Renal pelvis (tissue), 12 donors: ENCODE measurements at places on chromosomes 1 and 21. TPM values are rescaled to one million over a fixed set of nuclear protein-coding genes. Genes with fewer than 3 reads are reported as not detected.

Gene ALX3
- polyA plus RNA-seq: not detected

Gene FCGR2B
- polyA plus RNA-seq: 0.84 TPM

Gene TATDN3
- 23.2 TPM for polyA plus RNA-seq

Gene TNFRSF4
- 2.7 TPM for polyA plus RNA-seq

Gene KPRP
- not detected for polyA plus RNA-seq

Gene TNNI3K
- polyA plus RNA-seq: 2.7 TPM

Gene KCNH1
- 0.35 TPM for polyA plus RNA-seq

Gene ZBTB8A
- polyA plus RNA-seq: 12.9 TPM

Gene RHCE
- 0.77 TPM for polyA plus RNA-seq

DNA sequence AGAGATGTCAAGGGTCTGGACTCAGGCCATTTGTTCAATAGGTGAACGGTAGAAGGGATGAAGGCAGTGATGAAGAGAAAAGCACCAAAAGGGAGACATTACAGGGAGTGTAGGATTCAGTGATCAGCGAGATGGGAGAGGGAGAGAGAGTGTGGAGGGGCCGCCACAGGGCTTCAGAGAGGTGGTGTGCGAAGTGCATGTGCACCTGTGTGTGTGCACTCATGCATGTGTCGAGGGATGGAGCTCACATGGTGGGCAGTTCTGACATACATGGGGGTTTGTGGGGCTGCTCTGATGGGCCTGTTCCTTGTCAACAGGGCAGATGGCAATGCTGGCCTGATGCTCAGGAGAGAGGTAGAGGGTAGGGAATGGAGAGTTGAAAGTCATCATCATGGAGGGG is 11.4 kb upstream of the KCNA2 start:
- DNase-seq: no peak

GRCh38 chr1:164644774-164645644 is 86.0 kb downstream of the PBX1 start:
- DNase-seq: no peak

DNA sequence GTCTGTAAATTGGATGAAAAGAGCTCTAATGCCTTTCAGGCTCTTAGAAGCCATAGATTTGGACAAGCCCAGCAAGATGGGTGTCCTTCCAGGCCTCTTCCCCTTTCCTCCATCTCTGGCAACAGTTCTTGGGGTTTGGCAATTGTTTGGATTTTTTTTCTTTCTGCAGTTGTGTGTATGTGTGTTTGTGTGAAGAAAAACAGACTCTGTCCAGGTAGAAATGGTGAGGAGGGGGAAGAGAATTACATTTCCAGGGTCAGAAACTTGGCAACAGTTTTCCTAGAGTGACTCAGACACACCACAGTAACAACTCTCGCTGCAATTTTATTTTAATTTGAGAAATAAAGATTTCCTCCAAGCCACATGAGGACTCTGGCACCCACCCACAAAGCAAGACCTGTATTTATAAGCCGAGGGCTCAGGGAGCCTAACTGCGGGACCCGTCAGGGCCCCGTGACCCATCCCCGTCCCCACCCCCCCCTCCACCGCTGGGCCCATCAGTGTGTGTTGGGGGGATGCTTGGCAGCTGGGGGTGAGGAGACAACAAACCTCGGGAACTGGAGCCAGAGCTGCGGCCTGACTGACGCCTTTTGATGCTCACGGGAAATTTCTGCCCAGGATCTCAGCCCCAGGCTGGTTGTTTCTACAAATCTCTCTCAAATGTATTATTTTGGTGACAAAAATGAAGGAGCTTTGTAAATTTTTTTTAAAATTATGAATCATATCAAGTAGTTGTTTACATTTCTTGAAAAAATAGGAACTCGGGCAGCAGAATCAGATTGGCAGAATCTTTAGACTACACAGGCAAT is 4.4 kb downstream of the TMEM200B start:
- DNase-seq: no peak

DNA sequence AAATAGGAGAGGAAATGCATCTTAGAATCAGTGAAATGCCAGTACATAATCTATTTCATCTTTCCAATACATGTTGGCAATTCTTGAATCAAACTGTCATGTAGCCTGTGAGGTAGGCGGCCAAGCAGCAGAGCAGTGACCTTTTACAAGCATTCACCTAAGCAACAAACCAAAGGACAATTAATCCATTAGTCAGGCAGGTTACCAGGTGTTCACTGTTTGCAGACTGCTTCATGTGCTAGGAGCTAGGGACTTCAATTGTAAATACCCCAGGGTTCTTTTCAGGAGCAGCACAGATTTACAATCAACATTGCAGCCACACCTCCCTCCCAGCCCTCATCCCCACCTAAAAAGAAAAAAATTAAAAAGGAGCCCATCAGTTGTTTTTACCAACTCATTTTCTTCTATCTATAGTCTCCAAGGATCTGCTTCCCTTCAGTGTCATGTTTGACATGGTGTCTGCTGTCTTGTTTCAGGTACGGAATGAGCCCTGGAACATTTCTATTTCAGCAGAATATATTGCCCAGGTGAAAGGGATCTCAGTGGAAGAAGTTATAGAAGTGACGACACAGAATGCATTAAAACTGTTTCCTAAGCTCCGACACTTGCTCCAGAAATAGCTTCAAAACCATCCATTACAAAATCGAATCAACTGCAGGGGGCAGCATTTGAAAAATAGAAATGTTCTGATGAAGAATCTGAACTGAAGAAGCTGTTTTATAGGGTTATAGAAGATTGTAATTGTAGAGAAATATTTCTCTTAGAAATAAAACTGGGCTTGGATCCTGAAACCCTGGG is 23.0 kb downstream of the TATDN3 start:
- no peak for DNase-seq

DNA sequence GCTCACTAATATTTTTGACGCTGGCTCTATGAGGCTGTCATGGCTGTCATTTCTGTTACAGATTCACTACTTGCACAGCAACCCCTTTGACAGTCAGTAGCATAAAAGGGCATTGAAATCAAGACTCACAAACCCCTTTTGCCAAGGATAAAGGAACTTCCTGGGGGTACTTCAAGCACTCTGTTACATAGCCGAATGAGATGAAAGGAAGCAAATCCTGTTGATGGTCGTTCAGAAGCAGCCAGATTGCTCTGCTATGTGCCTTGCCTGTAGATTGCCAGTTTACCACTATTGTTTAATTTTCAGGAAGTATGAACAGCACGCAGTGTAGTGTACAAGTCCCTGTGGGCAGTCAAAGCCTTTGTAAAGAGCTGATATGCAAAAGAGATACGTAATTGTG is 296.2 kb downstream of the LRRIQ3 start:
- no peak for DNase-seq

DNA sequence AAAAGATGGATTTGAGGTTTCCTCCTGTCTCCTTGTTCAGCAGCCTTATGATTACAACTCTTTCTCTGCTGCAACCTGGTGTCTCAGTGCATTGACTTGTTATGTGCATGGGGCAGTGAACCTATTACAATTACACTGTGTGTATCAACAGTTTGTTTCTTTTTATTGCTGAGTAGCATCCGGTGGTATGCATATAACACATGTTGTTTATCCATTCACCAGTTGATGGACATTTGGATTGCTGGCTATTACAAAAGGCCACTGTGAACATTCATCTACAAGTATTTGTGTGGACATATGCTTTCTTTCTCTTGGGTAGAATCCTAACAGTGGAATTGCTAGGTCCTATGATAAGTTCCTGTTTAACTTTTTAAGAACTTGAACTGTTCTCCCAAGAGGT is 65.9 kb downstream of the FMO4 start:
- no peak for DNase-seq

GRCh38 chr1:911875-912739 is 11.6 kb upstream of the SAMD11 start:
- DNase-seq: no peak

DNA sequence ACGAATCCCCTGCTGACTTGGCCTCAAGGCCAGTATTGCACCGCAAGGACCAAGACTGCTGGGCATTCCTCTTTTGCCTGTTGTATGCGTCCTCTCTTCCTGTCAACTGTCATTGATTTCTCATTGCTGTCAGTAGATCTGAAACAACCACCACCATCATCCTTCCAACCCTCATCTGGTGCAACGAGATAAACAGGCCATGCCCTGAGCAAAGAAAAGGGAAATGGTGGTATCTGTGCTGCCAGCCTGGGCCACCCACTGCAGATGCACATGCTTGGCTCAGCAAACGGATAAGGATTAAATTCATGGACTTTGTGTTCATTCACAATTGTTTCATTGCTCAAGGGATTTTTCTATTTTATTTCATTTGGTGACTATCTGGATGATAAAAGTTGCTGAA is 13.6 kb downstream of the OXCT2 start:
- no peak for DNase-seq

GRCh38 chr1:245016700-245017099 is 138.1 kb upstream of the KIF26B start:
- DNase-seq: no peak

- no peak for DNase-seq
These were observed 17.0 kb downstream of the PADI2 start for GRCh38 chr1:17102232-17102631.

DNA sequence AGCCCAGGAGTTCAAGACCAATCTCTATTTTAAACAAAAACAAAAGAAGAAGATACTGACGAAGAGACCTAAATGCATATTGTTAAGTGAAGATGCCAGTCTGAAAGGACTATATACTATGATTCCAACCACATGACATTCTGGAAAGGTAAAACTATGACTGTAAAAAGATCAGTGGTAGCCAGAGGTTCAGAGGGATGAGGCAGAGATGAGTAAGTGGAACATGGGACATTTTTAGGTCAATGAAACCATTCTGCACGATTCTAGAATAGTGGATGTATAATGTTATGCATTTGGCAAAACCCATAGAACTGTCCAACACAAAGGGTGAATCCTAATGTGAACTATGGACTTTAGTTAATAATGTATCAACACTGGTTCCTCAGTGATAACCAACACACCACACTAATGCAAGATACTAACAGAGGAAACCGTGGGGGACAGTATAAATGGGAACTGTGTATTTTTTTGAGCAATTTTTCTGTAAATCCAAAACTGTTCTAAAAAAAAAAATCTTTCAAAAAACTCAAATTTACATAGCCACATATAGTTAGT is 8.2 kb downstream of the RC3H1 start:
- DNase-seq: no peak

- no peak for DNase-seq
These were observed 13.8 kb downstream of the OLIG2 start for GRCh38 chr21:33039536-33039935.

- DNase-seq: no peak
These were observed 1.1 kb upstream of the GADD45A start for GRCh38 chr1:67683766-67684525.

- no peak for DNase-seq
These were observed 13.2 kb upstream of the GBP5 start for GRCh38 chr1:89285745-89286380.

DNA sequence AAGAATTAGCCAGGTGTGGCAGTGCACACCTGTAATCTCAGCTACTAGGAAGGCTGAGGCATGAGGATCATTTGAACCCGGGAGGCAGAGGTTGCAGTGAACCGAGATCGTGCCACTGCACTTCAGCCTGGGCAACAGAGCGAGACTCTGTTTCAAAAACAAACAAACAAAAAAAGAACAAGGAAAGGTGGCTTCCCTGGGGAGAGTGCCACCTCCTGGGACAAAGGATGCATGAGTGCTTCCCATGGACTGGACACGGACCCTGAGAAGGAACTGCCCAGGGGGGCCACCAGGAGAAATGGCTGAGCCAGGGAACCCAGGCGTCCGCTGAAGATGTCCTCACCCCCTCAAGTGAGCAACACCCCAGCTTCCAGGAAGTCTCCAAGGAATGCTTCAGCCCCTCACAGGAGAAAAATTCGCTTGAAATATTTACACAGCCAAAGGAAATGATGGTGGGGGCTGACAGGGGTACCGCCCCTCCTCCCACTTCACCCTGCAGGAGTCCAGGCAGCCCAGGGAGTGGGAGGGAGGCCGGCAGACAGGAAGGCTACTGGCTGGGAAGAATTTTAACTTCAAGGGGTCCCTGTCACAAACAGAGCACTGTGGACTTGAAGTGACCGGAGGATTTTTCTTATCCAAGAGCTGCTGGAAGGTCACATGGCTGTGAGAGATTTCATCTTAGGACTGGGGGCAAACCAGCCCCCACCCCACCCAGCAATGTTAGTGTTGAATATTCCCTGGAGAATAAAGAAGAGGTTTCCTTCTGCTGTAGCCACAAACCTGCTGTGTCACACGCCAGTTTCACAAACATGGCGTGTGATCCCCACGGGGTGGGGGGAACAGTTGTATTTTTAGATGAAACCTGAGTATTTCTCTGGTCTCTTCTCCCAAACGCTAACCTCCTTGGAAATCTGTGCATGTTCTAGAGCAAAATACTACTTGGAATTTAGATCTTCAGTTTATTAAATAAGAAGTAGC is 90.8 kb upstream of the SLC25A33 start:
- no peak for DNase-seq

DNA sequence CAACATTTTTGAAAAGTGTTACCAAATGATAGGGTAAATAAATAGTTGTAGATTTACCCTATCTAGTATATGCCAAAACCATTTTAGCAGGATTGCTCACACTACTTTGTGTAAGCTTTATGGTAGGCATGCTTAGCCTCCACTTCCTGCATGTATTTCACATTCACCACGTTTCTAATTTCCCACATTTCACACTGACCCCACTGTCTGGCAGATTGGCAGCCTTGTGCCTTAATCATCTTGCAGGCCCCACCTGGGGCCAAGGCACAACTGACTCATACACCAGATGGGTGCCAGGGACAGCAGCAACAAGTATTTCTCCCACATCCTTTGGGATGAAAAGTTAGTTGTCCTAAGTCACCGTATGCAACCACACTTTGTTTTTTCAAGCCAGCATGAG is 21.2 kb upstream of the CENPF start:
- DNase-seq: no peak

- DNase-seq: no peak
These were observed 49.8 kb upstream of the OLIG2 start for GRCh38 chr21:32975811-32976431.

GRCh38 chr1:235892734-235893413 is 26.2 kb upstream of the LYST start:
- DNase-seq: no peak

DNA sequence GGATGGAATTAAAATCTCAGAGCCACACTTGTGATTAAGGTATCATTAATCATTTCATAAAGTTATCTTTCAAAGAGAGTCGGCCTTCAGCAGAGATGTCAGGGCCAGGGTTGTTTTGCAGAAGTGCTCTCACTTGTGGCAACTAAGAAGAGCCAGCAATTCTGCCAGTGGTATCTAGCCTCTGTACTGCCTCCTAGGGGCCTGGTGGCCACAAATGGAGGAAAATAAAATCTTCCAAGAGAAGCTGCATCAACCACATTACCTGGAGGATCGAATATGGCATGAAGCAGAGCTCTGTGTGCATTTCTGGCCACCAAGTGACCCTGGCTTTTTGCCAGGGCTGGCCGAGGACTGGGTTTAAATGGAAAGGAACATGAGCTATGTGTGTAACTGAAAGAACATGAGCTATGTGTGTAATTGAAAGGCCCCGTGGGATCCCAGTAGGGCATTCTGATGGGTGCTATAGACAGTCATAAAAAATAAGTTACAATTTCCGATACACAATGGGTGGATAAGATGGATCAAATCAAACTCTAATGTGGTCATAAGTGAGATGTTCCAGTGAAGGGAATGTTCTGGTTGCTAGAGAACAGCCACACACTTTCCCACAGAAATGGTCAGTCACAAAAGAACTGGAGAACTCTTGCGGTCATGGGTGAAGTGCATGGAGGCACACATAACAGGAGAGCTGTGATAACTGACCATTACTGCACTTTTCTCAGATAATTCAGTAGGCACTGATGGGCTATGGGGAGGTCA is 335.8 kb downstream of the CAMTA1 start:
- DNase-seq: no peak
